A549 treated with AZD2906 at 1 μM for 4 hours (cell line): ENCODE measurements at places on chromosomes 16 and 17. TPM values are rescaled to one million over a fixed set of nuclear protein-coding genes. Genes with fewer than 3 reads are reported as not detected.

Gene CDH3
- total RNA-seq = 0.23 to 0.37 TPM (median 0.30 TPM) in 5 replicates

Gene PHOSPHO1
- total RNA-seq = 0.33 to 0.77 TPM (median 0.73 TPM) in 5 replicates

Gene TEX19
- total RNA-seq = 0.29 to 0.49 TPM (median 0.37 TPM) in 5 replicates

Gene DYNLL2
- total RNA-seq = 20.0 to 24.3 TPM (median 22.6 TPM) in 5 replicates

Gene KRTAP4-4
- total RNA-seq = not detected in 5 replicates

Gene SAMD14
- total RNA-seq = 0.25 to 0.52 TPM (median 0.49 TPM) in 5 replicates

Gene KRTAP4-3
- not detected in 5 replicates for total RNA-seq

Gene NXN
- total RNA-seq = 21.5 to 27.5 TPM (median 23.4 TPM) in 5 replicates

Gene PPP1R27
- total RNA-seq = 0.08 to 0.35 TPM (median 0.18 TPM) in 5 replicates

Gene SDF2
- total RNA-seq = 78.3 to 83.2 TPM (median 82.4 TPM) in 5 replicates

Gene SCIMP
- total RNA-seq = not detected in 5 replicates

Gene KRT34
- total RNA-seq = 0.23 to 0.61 TPM (median 0.42 TPM) in 5 replicates

Gene NOL11
- 71.0 to 83.3 TPM (median 71.7 TPM) in 5 replicates for total RNA-seq

Gene LLGL1
- 12.5 to 16.9 TPM (median 15.6 TPM) in 5 replicates for total RNA-seq

Gene OTOP2
- total RNA-seq = 0.05 to 0.06 TPM in 2 of 5 replicates, not detected in the others

Gene GCGR
- 0.14 to 0.55 TPM (median 0.34 TPM) in 5 replicates for total RNA-seq

Gene HOXB7
- total RNA-seq = 29.4 to 32.5 TPM (median 32.2 TPM) in 5 replicates

Gene CTRB1
- not detected in 5 replicates for total RNA-seq

Gene SARM1
- total RNA-seq = 4.4 to 6.2 TPM (median 5.6 TPM) in 5 replicates

Gene CDH13
- total RNA-seq = 0.01 TPM in 1 of 5 replicates, not detected in the others

Gene HYDIN
- 0.25 to 0.48 TPM (median 0.45 TPM) in 5 replicates for total RNA-seq

Gene AGRP
- total RNA-seq = 0.17 TPM in 1 of 5 replicates, not detected in the others

Gene NPB
- 0.33 to 0.67 TPM (median 0.49 TPM) in 5 replicates for total RNA-seq

Gene COG8
- 20.9 to 29.0 TPM (median 26.7 TPM) in 5 replicates for total RNA-seq

Gene SLC7A6
- 29.4 to 34.5 TPM (median 31.3 TPM) in 5 replicates for total RNA-seq
